Metanephros (tissue), 2 donors: ENCODE measurements at places on chromosomes 7 and 10. TPM values are rescaled to one million over a fixed set of nuclear protein-coding genes. Genes with fewer than 3 reads are reported as not detected.

Gene CC2D2B
- 3.8 TPM for total RNA-seq

Gene BMPR1A
- 53.4 TPM for total RNA-seq

Gene CYP2E1
- total RNA-seq = 1.4 TPM

Gene WDR91
- total RNA-seq = 44.6 TPM

Gene C10orf143
- 2.1 TPM for total RNA-seq

Gene SRRT
- 81.9 TPM for total RNA-seq

Gene EBLN1
- not detected for total RNA-seq

Gene WDFY4
- total RNA-seq = 6.4 TPM

Gene ARHGAP21
- 71.4 TPM for total RNA-seq

Gene NUTM2A
- 2.7 TPM for total RNA-seq

Gene HOXA6
- total RNA-seq = 72.5 TPM

Gene CRHR2
- total RNA-seq = 0.64 TPM
